ENCODE measurements at places on chromosomes 4 and X.

DNA sequence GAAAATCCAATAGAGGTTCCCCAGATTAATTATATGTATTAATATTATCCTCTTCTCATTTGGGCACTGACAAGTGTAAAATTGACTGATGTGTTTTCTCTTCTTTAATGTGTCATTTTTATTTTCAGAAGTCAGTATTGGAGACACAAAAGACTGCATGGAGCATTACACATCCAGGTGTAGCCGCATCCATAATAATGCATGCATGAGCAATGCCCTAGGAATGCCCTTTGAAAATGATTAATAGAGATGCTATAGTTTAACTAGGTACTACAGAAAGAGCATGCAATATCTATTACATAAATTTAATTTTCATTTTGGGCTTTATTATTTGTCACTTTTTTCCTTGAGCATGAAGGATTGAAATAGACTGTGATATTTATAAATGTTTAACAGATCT, 509.9 kb downstream of the SPOCK3 start:
- DNase-seq: no peak

GRCh38 chr4:117479673-117480072, 394.3 kb upstream of the TRAM1L1 start:
- DNase-seq: no peak

DNA sequence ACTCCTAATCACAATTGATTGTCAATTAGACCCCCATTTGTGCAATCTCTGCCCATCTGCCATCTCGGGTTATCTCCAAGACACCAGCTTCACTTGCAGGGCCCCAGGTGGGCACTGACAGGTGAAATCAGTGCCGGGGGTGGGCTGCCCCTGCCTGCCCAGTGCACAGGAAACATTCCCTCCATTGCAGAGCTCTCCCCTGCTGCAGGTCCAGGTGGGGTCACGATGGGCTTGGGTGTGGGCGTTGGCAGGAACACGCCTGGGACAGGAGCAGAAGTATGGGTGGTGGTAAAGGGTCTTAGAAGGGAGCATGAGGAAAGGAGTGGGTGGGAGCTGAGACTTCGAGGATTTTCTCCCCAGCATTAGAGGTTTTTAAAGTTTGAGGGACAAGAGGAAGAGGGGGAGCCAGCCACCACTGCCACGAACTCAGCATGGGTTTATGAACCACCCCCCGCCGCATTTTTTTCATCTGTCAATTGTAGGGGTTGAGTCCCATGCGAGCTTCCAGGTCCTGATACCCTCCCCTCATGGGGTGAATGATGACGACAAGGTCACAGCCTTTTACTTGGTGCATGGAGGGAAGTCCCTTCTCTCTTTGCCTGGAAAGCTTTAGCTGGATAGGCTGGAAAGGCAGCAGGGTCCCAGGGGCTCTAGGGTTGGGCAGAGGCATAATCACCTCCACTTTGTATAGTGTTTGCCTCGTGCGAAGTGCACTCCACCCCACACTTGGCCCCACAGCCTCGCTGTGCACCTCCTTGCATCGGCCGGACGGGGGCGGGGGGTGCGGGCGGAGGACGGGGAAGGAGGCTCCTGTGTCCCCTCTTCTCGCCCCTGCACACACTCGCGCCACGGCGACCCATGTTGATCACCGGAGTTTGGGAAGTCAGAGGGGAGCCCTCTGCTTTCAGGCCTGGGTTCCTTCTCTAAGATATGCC, 3.5 kb upstream of the NKX1-1 start:
- no peak for DNase-seq

DNA sequence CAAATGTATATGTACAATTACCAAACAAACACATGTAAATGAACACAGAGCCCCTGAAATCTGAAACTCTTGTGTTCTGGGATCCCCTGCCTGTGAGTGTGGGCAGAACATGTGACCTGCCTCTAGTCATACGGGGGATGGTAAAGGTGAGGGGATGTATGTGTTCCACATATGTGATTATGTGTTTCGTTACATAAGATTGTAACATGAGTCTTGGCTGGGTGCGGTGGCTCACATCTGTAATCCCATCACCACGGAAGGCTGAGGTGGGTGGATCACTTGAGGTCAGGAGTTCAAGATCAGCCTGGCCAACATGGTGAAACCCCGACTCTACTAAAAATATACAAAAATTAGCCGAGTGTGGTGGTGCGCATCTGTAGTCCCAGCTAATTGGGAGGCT, 37.1 kb upstream of the SLC2A9 start:
- no peak for DNase-seq

GRCh38 chr4:177967328-177967727, 525.1 kb upstream of the AGA start:
- no peak for DNase-seq

DNA sequence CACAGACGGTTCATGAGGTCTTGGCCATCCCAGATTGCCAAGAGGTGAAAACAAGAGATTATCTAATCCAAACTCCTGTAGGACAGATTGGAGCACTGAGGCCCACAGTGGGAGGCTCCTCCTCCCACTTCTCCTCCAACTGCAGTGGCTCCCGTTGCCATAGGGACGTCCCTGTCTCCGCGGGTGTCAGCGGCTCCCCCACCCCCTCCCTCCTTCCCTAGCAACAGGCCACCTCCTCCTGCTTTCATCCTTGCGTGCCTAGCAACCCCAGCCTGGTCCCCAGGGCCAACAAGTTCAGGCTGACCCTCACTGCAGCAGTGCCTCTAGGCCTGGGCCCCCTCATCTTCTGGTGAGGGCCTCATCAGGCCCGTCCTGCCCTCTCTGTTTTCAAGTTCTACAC, 6.8 kb upstream of the IQSEC2 start:
- DNase-seq: no peak

- DNase-seq: no peak
Measured at GRCh38 chr4:139668658-139669201, 3.1 kb downstream of the MGST2 start.

DNA sequence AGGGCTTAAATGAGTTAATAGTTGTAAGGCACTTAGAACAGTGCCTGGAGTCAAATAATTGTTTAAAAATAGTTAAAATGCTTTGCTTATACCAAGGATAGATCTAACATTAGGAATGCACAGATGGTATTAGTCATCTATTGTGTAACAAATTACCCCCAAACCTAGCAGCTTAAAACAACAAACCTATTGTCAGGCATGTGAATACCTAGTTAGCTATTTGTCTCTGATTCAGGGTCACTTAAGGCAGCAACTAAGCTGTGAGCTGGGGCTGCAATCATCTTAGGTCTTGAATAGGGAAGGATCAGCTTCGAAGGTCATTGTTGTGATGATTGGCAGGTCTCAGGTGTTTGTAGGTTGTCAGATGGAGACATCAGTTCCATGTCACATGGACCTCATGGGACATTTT, 42.4 kb upstream of the AGA start:
- no peak for DNase-seq

GRCh38 chr4:102356562-102357202, 11.4 kb upstream of the SLC39A8 start:
- peak; percentile 37 for DNase-seq

DNA sequence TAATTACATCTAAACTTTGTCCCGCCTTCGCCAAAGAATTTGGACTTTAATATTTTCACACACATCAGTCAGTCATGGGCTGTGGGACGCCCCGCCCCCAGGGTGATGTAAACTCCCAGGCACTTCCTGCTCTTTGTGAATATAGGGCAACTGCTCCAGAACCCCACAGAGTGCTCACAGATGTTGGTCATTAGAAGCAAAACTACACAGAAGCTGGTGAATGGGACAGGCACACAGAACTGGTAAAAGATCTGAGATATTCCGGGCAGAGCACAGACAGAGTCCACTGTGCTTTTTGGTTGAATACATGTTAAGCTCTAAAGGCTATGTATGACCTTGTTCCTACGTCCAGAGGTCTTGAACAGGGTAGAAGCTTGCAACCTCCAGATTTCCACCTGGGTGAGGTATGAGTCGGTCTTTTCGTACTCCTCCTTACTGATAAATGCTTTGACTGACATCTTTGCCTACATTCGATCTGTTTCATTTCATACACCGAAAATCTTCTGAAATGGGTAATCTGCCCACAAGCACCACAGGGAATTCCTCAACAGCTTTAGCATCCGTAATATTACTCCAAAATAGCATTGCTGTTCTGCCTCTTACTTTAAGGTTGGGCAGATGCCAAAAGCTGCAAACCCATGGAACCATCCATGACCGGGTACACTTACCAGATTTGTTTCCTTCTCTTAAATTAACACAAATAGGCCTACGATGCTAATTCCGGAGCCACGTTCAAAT, 144.6 kb downstream of the AMELX start:
- no peak for DNase-seq

DNA sequence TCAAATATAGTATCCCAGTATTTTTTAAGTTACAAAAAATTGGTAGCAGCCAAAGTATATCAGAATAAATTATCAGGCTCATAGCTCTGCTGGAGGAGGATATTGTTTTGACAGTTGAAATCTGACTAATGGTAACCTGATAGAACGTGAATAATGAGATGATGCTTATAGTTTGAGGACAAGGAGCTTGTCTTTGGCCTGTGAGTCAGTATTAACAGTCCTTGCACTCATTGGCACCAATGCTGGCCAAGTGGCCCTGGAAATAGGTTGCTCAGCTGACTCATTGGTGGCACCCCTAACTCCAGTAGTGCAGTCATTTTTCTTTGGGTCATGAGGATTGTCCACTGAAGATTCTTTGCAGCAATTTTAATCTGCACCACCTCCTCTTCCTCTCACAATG, 203.3 kb upstream of the JADE1 start:
- DNase-seq: no peak

DNA sequence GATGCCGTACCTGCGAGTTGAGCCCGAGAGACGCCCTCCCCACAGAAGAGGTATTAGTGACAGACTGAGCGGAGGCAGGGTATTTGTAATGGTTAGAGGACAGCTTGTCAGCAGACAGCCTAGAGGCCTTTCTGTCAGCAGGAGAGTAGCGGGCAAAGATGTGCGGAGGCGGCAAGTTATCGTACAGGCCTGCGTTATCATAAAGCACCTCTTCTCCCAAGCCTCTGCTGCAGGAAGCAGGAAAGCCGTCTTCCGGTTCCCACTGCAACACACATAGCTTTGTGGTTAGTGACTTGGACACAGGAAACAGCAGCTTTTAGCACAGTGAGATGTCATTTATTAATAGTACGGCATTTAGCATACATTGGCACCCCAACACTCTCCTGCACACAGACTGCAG, 158.3 kb downstream of the AFAP1 start:
- DNase-seq: no peak

DNA sequence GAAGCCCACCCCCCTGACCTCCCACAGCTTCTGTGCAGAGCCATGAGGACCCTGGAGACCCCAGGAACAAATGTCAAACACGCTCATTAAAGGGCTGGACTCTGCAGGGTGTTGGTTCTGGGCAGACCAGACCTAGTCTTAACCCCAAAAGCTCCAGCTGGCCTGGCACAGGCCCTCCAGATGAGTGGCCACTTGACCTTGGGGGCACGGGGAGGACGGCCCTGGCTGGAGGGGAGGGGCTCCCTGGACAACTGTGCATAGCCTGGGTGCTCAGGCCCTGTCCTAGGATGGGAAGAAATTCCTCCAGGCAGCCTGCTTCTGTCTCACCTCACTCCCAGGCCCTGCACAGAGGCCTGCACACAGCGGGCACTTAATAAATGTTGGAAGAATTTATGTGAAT, 9.4 kb downstream of the ADRA2C start:
- DNase-seq: no peak

DNA sequence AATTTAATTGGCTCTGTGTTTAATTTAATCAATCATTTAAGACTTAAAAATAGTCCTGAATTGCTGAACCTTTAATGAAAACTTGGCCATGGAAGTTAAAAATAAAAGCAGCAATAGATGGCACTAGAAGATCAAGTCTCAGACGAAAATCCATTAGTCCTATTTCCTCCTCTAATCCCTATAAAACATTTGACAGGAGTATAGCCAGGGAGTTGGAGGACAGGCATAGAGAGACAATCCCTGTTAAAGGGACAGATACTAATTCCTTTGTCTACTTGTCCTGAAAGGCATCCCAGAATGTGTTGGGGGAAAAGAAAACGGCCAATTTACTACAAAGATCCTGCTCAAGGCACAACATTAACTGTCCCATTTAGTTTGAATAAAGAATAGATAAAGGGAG, 276.3 kb upstream of the TACR3 start:
- DNase-seq: peak; percentile 54

GRCh38 chrX:147351644-147352043, 537.1 kb upstream of the CXorf51A start:
- no peak for DNase-seq

- DNase-seq: peak; percentile 9
Measured at GRCh38 chr4:122576261-122577188, 44.3 kb downstream of the IL21 start.

- DNase-seq: peak; percentile 81
Measured at GRCh38 chr4:89379511-89380044, 72.0 kb upstream of the GPRIN3 start.

GRCh38 chr4:19684084-19684483, 567.6 kb upstream of the SLIT2 start:
- no peak for DNase-seq

DNA sequence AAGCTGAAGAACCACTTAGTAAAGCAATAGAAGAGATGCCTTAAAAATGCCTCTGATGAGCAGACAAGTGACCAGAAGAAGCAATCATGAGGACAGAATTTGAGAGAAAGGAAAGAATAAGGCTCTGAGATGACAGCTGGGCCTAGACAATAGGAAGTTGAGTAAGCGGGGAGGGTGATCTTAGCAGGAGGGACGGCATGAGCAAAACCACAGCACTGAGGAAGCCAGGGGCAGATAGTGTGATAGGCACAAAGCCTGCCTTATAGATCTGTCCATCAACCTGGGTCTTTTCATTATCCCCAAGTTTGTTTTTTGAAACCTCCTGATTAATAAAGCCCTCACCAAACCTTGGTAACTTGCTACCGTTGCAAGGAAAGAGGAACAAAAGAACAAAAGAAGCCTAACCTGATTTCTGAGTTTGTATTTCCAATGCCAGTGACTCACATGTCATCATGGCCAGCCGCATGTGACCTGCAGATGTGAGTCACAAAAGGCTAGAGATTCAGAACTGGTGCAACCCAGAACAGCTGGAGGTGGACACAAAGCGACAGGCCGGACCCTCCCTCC, 55.7 kb upstream of the PPARGC1A start:
- no peak for DNase-seq

GRCh38 chr4:1030559-1030958, 19.1 kb downstream of the FGFRL1 start:
- DNase-seq: no peak

DNA sequence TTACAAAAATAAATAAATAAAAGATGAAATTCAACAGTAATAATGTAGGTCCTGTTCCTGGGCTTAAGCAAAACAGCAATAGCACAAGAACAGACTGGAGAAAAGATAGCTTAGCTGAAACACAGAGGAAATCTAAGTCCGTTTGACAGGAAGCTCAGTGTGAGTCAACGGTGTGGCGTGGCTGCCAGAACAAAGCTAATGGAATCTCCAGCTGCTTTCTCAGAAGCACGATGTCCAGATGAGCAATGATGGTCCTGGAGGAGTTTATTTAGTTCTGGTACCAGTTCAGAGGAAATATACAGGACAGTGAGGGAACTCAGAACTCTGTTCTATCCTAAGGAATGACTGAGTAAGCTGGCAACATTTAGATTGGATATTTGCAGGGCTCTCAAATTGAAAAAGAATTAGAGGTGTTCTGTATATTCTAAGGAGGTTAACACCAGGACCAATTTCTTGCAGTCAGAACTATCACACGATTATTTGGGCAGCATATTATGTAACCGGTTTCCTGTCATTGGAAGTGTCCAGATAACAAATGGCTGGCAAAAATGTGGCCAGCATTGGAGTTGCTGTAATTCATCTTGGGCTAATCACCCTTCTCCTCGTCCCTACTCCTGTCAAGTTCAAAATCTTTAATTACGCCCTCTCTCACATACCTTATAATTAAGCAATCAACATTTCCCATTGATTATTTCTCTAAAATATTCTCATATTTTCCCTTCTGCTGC, 12.7 kb downstream of the GAB3 start:
- DNase-seq: no peak
